Endodermal cell (in vitro differentiated cells): ENCODE measurements at places on chromosomes 7 and 10.

- H3K4me1 ChIP-seq: no peaks in the 10 kb centered on the region
- H3K36me3 ChIP-seq: no peaks in the 10 kb centered on the region
- peak; percentile 56 for DNase-seq
- H3K27me3 ChIP-seq: peaks cover 7% of the 10 kb centered on the region
- no peak overlapping the region for H3K27ac ChIP-seq
Observed at GRCh38 chr7:155959894-155960293, 147.6 kb upstream of the SHH start.

DNA sequence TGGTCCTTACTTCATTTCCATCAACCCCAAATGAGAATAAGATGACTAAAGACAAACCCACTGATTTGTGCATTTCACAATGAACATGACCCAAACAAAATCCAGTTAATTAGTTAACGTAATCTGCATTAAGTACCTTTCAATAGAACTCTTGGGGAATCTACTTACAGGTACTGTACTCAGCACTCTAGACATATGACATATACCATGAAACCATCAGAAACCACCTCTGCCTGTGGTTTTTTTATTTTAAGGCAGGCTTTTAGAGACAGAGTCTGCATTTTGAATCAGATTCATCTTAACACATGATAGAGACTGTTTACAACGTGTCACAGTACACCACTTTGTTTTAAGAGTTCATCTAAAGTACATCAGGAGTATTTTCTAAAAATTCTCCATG lies 168.4 kb downstream of the BTAF1 start:
- H3K27me3 ChIP-seq: no peaks in the 10 kb centered on the region
- no peak overlapping the region for H3K27ac ChIP-seq
- DNase-seq: no peak

DNA sequence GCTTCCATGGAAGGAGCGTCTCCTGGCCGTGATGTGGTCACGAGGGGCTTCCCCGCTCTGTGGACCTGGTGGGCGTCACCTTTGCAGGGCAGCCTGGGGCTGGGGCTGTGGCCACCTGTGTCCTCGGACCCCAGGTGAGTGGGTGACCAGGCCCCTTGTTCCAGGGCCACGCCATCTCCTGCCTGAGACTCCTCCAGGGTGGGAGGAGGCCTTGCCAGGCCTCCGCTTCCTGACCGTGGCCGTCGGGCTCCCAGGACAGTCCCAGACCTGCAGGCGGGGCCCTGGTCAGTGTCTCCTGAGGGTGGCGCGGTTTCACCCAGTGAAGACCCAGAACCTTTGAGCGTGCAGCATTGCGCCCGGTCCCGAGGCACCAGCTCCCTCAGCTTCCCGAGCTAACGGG lies 20.4 kb upstream of the UTF1 start:
- no peak overlapping the region for H3K4me3 ChIP-seq
- no peaks in the 10 kb centered on the region for H3K4me1 ChIP-seq
- no peak overlapping the region for H3K27ac ChIP-seq
- no peaks in the 10 kb centered on the region for H3K36me3 ChIP-seq
- no peak for DNase-seq

DNA sequence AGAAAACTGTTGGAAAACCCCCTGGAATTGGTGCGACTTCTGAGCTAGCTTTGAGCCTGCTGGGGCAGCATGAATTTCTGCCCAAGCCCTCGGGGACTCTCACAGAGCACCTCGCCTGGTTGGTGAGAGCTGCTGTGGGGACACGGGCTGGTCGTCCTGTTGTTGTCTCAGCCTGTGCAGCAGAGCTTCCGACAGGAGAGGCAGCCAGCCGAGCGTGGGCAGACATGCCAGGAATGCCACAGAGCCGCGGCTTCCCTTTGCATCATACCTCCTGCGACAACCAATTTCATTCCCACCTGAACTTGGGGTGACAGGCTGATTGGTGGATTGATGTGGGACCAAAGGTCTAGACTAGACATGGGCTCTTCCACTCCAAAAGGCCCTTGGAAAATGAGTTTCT lies 60.2 kb upstream of the NRBF2 start:
- no peaks in the 10 kb centered on the region for H3K4me1 ChIP-seq
- no peak overlapping the region for H3K27ac ChIP-seq
- H3K27me3 ChIP-seq: no peaks in the 10 kb centered on the region
- no peak overlapping the region for H3K4me3 ChIP-seq
- DNase-seq: no peak

DNA sequence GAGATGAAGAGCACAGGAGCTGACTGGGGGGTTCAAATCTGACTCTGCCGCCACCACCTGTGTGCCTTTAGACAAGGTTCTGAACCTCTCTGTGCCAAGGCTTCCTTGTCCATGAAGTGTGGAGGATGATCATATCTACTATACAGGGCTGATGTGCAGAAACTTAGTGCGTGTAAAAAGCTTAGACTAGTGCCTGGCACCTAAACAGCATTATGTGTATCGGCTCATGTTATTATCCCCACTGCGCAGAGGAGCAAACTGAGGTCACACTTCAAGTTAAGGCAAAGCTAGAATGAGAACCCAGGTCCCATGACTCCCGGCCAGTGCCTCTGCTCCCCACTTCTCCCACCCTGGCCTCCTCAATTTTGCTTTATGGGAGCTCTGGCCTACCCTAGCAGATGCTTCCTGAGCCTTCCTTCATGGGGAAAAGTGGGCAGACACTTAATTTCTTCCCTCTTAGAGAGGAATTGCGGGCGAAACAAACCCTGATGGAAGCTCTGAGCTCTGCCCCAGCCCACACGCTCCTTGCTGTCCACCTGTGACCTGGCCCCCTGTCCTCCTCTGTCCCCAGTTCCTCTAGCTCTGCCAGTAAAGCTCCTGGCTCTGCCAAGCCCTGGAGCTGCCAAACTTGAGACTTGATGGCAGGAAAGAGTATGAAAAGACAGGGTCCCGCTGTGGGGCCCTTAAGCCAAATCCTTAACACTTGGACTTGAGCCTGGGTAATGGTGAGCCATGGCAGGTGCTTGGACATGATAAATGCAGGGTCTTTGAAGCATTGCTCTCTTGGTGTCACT lies 71.0 kb downstream of the CDH23 start:
- H3K4me1 ChIP-seq: no peaks in the 10 kb centered on the region
- H3K27ac ChIP-seq: no peak overlapping the region
